Gastrocnemius medialis (tissue), 4 donors: ENCODE measurements at places on chromosomes 1 and 21. TPM values are rescaled to one million over a fixed set of nuclear protein-coding genes. Genes with fewer than 3 reads are reported as not detected.

KANK4 gene
- total RNA-seq = not detected

- no peak for DNase-seq
Measured at GRCh38 chr1:228364706-228365213, 41.9 kb downstream of the TRIM11 start.

DNA sequence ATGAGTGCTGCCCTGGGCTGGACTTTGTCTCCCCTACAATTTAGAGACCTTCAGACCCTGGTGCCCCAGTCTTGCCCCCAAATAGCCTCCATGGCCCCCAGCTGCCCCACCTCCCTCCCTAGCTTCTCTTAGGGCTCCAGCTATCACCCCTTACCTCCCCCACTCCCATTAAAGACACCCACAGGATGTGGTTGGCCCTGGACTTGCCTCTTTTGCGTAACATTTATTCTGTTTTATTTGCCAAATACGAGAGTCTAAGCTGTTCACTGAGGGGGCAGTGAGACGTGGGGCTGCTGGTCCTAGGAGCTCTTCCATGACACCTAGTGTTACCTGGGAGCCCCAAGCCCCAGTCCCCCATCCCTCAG, 4.5 kb downstream of the ZC3H12A start:
- no peak for DNase-seq

GRCh38 chr1:176136891-176137290, 70.2 kb downstream of the COP1 start:
- DNase-seq = no peak

DNA sequence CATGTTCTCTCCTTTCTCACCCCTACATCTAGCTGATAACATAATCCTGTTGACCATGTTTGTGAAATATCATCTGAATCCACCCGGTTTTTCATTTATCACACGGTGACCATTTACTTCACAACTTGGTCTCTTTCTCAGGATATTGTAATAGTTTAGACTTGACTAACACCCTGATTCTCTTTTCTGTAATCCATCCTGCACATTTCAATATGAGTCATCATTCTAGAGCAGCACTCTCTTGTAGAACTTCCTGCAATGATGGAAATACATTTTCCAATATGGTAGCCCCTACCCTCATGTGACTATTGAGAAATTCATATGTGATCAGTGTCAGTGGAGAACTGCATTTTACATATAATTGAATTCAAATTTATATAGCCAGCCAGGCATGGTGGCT, 2.3 kb upstream of the JAM2 start:
- DNase-seq = no peak

- no peak for DNase-seq
Measured at GRCh38 chr1:207648334-207649209, 3.6 kb downstream of the CR1L start.

GRCh38 chr21:34845521-34846451, 177.0 kb downstream of the CLIC6 start:
- peak; percentile 26 for DNase-seq

DNA sequence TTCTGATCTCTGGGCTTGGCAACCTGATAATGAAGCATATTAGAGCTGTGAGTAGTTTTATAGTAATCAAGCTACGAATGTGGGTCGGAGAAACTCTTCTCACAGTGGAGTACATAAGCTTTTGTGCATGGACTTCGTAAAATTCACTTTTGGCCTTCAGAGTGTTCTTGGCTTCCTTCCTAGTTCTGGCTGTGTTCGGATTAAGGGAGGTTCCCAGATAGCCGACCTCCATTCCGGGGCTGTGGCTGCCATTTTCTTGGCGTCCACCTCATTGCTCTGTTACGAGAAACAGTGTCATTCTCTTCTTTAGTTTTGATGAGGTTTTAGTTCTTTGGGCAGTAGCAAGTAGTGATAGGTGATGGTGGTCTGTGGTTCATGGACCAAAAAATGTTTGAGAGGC, 26.3 kb downstream of the CAMTA1 start:
- no peak for DNase-seq

- no peak for DNase-seq
Measured at GRCh38 chr1:211928290-211928801, 97.8 kb upstream of the LPGAT1 start.

GRCh38 chr1:151266315-151266714, 11.8 kb downstream of the PSMD4 start:
- DNase-seq = no peak

GRCh38 chr21:41418393-41418792, 7.6 kb upstream of the MX1 start:
- no peak for DNase-seq

VANGL2 gene
- total RNA-seq = 0.78 TPM

CCDC17 gene
- 6.9 TPM for total RNA-seq

TDRD10 gene
- 0.62 TPM for total RNA-seq

GRCh38 chr1:157483635-157484034, 68.7 kb downstream of the FCRL5 start:
- no peak for DNase-seq

GRCh38 chr1:40774266-40774998, 9.2 kb upstream of the KCNQ4 start:
- DNase-seq = peak; percentile 55

GRCh38 chr1:27388337-27389005, 4.0 kb upstream of the GPR3 start:
- DNase-seq = peak; percentile 57

DNA sequence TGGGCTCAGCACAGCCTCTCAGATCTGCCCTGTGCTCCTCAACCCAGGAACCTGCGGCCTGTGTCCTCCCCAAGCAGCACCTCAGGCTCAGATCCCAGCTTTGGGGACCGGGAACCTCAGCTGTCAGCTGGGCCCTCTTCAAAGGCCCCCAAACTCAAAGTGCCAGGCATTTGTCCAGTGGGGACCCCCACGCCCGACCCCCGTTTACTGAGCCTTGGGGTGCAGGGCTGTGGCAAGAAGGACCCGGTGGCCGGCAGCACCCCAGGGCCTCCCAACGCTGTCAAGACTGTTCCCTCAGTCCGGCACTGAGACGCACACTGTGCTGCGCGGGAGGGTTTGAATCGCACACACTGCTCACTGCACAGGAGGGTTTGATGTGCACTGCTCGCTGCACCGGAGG, 35.0 kb downstream of the MORN1 start:
- DNase-seq = no peak

DNA sequence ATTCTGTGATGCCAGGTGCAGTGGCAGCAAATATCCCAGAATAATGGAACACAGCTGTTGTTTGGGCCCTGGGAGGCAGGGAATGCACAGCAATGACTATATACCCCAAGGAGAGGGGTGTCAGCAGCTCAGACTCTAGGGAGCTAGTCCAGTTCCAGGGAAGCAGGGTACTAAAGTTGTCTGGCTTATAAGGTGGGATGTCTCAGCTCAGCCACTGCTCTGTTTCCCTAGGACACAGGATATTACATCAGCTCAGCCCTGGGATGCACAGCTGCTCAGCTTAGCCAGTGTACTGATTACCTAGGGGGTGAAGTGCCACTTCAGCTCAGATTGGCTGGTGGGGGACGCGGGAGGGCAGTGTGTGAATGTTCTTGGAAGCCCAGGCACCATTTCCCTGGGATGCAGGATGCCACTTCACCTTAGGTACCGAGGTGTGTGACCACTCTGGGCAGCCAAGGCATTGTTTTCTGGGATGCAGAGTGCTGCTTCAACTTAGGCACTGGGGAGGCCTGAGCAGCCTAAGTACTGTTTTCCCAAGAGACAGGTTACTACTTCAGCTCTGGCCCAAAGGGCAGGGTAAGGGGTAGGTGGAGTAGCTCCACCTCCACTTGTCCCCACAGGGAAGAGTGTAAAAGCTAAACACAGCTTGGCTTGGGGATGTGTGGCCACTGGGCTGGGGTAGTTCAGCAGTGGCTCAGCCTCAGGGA, 59.4 kb downstream of the DIPK1A start:
- DNase-seq = no peak

NBPF19 gene
- 2.0 TPM for total RNA-seq

KRTAP21-2 gene
- total RNA-seq = not detected

DNA sequence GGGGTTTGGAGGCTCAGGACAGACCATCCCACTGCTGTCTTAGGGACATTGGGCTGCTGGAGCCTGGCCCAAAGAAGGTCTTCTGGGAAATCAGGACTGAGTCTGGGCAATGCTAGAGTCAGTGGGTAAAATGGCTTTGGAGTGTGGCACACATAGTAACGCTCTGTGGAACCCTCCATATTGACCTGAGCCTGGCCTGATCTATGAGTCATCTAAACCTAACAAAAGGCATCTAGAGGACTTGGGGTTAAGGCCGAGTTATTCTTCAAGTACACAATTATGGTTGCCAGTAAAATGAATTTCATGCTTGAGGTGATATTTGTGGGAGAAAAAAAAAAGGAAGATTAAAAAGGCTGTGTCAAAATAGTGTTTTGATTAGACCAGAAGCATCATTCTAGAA, 77.7 kb downstream of the ST6GALNAC5 start:
- DNase-seq = no peak

TAS1R3 gene
- total RNA-seq = not detected

S100A7A gene
- total RNA-seq = not detected

DNA sequence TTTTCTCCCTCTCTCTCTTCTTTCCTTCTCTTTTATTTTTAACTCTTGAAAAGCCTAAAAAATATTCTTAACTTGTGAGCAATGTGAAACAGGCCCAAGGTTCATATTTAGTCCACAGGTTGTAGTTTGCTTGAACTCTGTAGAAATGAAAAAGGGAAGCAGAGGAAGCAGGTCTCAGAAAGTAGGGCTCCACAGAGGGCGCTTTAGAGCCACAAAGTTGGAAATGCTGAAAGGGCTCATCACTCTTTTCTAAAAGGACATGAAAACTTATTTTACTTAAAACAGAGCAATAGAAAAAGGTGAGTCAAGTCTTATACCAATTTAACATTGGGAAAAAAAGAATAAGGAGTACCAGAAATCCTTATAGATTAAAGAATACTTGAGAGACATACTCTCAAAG, 247.0 kb downstream of the USP25 start:
- DNase-seq = no peak

ITLN2 gene
- total RNA-seq = not detected

DNA sequence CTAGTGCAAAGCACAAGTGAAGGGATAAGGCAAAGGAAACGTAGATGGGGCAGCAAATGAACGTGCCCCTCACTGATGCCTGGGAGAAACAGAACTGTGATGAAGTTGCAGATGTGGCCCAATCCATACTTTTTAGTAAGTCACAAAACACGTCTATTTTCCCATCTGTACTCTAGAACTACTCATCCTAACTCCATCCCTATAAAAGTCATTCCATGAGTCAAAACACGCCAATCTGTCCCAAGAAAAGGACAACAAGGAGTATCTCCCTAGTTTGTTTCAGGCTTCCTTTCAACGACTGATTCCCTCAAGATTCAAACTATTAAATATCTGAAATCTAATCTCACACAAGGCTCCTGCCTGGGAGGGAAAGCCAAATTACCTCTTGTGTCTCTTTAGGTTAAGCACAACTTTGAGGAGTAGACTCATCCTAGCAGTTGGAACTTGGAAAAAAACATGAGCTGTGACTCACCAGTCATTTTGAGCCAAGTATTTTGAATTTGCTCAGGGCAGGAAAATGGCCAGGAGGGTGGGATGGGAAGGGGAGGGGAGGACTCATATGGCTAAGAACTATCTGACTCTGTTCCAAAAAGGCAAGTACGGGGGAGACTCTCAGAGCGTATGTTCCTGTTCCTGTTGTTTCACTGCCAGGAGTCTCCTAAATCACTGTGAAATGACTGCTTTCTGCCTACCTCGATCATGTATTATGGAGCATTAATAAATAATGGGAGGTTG, 214.5 kb upstream of the CAMK1G start:
- DNase-seq = no peak

GRCh38 chr1:51535006-51535592, 16.0 kb upstream of the EPS15 start:
- DNase-seq = peak; percentile 21

DNA sequence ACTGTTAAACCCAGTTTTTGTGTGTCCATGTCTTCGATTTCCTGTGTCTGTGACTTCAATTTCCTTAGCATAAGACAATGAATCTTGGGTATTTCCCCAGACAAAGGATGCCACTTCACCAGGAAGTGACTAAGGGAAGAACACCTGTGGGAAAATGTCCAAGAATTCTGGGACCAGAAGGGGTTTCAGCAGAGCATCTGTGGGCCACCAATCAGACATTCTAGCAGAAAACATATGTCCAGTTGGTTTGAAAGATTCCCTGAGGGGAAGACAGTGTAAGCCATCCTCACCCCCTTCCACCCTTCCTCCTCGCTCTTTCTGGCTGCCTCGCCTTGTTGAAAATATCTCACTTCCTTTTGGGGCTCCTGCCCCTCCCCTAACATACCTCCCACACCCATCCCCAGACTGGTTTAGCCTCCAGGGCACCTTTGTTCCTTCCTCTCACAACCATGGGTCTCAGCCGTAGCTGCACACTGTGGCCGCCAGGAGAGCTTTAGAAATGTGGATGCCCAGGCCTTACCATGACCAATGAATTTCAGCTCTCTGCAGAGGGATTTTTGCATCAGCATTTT, 25.5 kb upstream of the IFNAR1 start:
- DNase-seq = no peak

GRCh38 chr1:113434081-113434873, 44.0 kb downstream of the MAGI3 start:
- DNase-seq = no peak

- peak; percentile 60 for DNase-seq
Measured at GRCh38 chr21:43603233-43603626, 56.1 kb downstream of the HSF2BP start.

DNA sequence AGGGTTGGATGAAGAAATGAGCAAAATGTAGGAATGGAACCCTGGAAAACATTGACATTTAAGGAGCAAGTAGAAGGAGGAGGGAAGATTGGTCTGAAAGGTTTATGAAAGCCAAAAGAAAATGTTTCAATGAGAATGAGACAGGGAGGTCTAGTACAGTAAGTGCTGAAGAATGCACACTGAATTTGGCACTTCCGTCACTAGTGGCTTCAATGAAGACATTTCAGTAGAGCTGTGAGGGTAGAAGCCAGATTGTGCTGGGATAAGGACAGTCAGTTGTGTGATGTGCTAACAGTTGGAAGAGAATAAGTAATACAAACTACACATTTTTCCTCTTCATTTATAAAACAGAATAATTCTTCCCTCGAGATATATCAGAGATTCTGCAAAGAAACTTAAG, 17.1 kb downstream of the THEM4 start:
- no peak for DNase-seq

DNA sequence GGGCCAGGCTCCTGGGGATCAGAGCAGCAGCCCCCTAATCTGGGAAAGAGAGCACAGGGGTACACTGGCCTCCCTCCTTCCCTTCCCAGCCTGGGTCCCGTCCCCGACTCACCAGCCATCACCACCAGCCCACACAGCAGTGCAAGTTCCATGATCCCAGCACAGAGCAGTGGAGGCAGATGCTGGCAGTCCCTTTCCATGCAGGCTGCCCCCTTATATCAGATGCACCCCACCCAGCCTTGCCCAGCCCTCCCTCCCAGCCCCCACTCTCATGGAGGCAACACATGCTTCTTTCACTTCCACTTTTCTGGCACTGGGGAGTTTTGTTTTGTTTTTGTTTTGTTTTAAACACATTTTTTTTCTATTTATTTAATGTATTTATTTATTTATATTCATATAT, at the start of gene PLA2G2D:
TSS of gene PLA2G2D (minus strand) at position 190 of the 400 bp plus-strand sequence. CDS start at position 152, 38 bp downstream.
- no peak for DNase-seq

JAM2 gene
- 6.1 TPM for total RNA-seq

SEC22B gene
- 23.5 TPM for total RNA-seq
